ENCODE measurements at places on chromosomes 13 and 19.
A peak's percentile ranks its signal among the peaks of the same experiment; 100 is the strongest.

DNA sequence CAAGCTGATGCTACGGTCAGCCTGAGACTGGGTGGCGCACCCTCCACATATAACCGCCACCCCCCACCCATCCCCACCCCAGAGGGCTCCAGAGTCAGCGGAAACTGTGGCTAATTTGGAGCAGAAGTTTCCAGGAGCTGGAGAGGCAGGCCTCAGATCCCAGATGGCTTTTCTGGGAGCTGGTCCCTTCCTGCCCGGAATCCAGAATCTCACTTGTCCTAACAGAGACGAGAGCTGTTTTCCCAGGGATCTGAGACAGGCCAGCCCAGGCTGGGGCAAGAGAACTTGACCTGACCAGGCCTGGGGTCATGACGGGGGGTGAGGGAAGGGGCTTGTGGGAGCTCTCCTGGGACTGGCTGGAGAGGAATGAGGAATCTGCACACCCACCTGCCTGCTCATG is 6.5 kb downstream of the EPHX3 start:
- DNase-seq: no peak

GRCh38 chr13:57569986-57570385 is 61.6 kb upstream of the PCDH17 start:
- DNase-seq: no peak

- DNase-seq: peak; percentile 3
Observed at GRCh38 chr19:1324806-1325567, 39.3 kb downstream of the EFNA2 start.

DNA sequence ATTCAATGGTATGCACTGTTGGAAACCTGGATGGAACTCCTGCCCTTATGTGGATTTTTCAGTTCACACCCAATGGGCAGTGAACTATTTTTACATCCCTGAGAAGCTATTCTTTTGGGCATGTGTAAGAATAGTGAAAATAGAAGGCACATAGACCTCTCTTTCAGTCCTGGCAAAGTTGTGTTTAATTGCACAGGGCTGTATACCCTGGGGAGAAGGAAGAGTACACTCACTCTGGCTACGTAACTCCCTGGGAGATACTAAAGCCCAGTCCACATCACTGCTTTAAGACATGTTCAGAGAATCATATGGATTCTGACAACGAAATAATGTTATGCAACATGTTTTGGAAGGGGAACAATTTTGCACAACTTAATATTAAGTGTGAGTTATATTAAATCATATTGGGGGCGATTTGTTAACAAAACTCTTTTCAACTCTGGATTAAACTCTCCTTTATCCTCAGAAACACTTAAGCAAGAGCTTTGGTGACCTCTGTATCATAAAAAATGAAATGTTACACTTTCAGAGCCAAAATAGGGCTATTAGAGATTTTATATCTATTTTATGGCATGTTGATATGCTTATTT is 166.1 kb downstream of the DCT start:
- no peak for DNase-seq

DNA sequence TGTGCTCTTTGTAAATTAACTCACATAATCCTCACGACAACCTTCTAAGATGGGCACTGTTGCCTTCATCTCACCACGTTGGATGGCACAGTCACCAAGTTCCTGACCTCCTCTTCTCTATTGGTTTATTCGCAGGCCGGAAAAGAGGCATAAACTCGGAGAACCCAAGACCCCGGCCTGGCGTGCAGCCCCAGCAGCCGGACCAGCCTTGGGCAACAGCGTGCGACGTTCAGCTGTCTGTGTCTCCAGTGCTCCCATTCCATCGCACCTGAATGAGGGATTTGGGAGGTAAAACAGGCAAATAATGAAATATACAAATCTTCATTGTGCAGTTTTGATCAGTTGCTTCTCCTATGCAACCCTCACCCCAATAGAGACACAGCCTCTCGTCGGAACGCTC is 34.5 kb upstream of the GAS6 start:
- no peak for DNase-seq

DNA sequence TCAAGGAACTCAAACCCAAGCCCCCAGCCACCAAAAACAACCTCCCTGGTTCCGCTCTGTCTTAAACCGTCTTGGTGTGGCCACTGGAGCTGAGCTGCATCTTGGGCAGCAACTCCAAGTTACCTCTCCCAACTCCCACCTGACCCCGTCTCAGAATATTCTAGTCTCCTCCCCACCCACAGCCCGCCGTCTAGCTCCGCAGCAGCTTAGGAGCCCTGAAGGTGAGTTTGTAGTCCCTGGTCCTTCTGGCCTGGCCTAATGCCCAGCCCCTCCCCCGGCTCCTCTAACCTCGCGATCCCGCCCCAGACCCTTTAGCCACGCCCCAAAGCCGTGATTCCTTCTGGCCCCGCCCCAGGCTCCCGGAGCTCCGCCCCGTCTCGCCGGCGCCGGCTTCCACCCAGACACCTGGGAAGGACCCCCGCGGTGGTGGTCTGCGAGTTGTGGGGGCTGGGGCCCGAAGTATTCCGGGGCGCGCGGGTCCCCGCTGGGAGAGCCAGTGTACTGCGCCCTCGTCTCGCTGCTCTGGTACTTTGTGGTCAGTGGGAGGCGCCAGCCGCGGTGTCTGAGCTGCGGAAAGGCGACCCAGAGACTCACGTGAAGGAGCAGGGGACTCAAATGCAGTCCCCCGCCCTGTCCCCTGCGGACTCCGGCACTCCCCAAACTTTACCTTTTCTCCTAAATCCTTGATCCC is 2.5 kb upstream of the LHB start:
- DNase-seq: peak; percentile 72

GRCh38 chr19:45103508-45104319 is 10.7 kb downstream of the PPP1R37 start:
- DNase-seq: no peak

DNA sequence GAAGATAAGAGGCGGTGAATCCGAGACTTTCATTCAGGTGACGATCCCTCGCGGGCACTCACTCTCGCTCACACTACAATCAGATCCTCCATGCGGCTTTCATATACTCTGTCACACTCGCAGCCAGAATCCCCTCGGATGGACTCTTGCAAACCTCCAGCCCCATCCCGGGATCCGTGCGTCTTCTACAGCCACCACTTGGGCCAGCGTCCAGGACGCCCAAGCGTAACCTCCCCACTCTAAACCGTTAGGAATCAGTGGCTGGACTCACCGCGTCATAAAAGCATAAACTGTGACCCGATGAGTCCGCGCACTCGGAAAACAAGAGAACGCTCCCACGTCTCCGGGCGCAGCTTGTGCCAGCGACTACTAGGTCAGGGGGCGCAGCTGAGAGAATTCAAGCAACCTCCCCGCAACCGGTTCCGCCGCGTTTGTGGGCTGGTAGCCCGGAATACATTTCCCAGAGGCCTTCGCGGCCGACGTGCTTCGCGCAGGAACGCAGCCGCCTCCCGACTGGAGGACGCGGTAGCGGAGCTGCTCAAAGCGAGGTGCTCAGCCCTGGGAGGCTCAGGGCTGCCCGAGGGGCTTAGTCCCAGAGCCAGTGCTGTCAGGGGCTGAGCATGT is 27.6 kb downstream of the ZNF607 start:
- peak; percentile 85 for DNase-seq

DNA sequence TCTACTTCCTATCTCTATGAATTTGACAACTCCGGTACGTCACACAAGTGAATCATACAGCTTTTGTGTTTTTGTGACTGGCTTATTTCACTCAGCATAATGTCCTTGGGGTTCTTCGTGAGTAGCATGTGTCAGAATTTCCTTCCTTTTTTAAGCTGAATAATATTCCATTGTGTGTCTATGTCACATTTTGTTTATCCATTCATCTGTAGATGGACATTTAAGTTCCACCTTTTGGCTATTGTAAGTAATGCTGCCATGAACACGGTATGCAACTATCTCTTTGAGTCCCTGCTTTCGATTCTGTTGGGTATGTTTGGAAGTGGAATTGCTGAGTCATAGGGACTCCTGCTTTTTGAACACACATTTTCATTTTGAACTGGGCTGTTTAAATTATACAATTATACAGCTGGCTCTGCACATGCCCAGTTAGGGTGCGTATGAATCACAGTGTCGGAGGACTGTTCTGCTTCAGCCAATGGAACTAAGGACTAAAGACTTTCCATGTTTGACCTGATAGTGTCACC is 43.0 kb upstream of the C13orf42 start:
- DNase-seq: no peak

DNA sequence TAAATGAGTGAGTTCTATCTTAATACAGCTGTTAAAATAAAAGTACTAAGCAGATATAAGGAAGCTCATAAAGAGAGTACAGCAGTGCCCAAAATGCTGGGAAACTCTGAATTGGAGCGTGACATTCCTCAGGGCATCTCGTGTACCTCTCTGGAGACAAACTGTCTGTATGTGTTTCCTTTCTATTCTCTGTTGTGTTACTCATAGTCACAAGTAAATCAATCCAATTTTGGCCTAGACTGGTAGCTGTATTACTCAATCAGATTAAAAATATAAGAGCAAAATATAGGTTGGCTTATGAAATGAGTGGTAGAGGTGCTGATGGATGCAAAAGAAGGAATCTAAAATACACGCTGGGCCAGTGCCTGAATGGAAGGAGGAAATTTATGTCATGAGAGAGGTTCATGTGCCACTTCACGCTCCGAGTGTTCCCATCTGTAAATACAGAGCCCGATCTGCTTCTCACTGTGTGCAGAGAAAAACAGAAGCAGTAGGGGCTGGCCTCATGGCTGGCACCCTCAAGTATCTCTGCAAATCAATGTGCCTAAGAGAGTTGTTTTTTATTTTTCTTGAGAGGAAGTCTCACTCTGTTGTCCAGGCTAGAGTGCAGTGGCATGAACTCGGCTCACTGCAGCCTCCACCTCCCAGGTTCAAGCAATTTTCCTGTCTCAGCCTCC is 58.7 kb upstream of the RGCC start:
- DNase-seq: no peak

- no peak for DNase-seq
Observed at GRCh38 chr13:30927595-30927994, 4.9 kb upstream of the TEX26 start.

DNA sequence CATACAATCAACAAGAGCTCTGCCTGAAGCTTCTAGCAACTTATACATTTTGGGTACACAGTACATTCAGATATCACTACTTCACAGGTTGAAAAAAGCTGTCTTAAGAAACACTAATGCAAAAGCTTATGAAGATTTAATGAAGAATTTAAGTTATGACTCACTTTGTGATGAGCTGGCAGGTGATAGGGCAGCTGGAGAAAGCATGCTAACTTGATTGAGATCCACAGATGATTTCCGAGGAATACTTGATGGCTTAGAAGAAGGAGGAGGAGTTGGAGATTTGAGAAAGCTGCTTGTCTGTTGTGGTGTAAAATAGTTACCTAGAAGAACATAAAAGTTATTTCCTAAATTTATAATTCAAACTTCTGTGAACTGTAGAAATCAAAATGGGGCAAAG is 23.3 kb downstream of the EXOSC8 start:
- no peak for DNase-seq

DNA sequence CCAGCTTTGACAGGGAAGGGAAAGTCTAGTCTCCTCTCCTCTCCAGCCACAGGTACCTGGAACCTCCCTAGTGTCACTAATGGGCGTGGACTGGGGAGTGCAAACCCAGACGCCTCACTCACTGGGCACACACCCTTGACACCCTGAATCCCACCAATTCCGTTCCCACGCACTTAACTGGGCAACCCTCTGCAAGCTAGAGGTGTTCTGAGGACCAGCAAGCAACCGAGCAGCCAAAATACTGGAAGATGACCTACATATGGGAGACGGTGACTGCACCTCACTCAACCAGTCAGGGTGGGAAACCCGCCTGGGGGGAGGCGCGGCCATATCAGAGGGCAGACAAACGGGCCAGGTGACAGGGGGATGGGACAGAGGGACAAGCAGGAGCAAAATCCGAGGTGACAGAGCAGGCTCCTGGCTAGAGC is 991 bp downstream of the ABHD17A start:
- peak; percentile 77 for DNase-seq

- no peak for DNase-seq
Observed at GRCh38 chr13:64078480-64078936, 2662.9 kb upstream of the PCDH20 start.

- no peak for DNase-seq
Observed at GRCh38 chr13:28636069-28636468, 22.9 kb upstream of the POMP start.

DNA sequence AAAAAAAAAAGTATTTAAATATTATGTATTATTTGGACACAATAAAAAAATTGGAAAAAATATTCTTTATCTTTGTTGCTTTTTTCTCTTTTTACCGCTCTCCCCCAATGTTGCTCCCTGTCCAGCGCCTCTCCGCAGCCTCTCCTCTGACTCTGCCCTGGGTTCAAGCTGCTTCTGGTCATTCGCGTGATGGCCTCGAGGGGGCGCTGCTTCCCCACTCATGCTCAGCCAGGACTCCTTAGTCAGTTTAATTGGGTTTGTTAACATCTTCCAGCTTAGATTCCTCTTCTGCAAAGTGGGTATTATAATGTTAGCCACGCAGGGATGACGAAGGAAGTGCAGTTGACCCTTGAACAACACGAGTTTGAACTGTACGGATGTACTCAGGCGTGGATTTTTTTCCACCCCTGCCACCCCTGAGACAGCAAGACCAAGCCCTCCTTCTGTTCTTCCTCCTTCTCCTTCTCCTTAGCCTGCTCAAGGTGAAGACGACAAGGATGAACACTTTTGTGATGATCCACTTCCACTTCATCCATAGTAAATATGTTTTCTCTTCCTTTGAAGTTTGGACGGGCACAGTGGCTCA is 4.9 kb upstream of the NWD1 start:
- peak; percentile 46 for DNase-seq

DNA sequence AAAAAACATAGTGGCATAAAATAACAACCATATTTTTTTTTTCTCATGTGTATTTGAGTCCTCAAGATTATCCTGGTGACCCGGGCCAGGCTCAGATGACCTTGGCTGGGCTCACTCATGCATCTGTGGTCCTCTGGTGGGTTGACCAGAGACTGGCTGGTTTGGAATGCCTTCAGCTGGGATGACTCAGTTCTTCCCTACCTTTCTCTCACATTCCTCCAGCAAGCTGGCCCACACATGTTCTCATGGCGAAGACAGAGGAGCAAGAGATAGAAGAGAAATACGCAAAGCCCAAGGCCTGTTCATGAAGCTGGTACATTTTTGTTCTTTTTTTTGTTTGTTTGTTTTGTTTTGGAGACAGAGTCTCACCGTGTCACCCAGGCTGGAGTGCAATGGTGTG is 14.3 kb upstream of the ZNF541 start:
- no peak for DNase-seq

- peak; percentile 36 for DNase-seq
Observed at GRCh38 chr19:28633319-28634018, 579.5 kb downstream of the UQCRFS1 start.

DNA sequence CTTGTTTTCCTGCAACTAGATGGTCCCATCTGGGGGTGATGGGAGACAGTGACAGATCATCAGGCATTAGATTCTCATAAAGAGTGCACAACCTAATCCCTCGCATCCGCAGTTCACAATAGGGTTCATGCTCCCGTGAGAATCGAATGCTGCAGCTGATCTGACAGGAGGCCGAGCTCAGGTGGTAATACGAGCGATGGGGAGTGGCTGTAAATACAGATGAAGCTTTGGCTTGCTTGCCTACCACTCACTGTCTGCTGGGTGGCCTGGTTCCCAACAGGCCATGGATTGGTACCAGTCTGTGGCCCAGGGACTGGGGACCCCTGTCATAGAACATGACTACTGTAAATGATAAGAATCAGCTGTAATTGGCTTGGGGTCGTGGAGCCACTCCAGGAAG is 28.0 kb downstream of the WDR88 start:
- DNase-seq: no peak

GRCh38 chr13:50125304-50125553 is 110.0 kb downstream of the KCNRG start:
- no peak for DNase-seq
